ENCODE measurements at places on chromosomes 3 and 15. TPM values are rescaled to one million over a fixed set of nuclear protein-coding genes. Genes with fewer than 3 reads are reported as not detected.

The COL7A1 gene
- 29.3 TPM for total RNA-seq

The TM4SF18 gene
- under 0.01 TPM for total RNA-seq

The TUSC7 gene
- total RNA-seq: not detected

The CAV3 gene
- not detected for total RNA-seq

The ITGA11 gene
- 1.0 TPM for total RNA-seq

The A4GNT gene
- not detected for total RNA-seq

The PLSCR2 gene
- total RNA-seq: not detected

The RASGRF1 gene
- total RNA-seq: 0.50 TPM

The CDC25A gene
- total RNA-seq: 16.5 TPM

The HDGFL3 gene
- 50.6 TPM for total RNA-seq

The RLBP1 gene
- total RNA-seq: not detected

The LNP1 gene
- 3.2 TPM for total RNA-seq

The FMN1 gene
- 6.7 TPM for total RNA-seq

The GAP43 gene
- total RNA-seq: 0.50 TPM

The SLC24A5 gene
- not detected for total RNA-seq
